Progenitor cell of endocrine pancreas (in vitro differentiated cells): ENCODE measurements at places on chromosomes 5 and 9.

DNA sequence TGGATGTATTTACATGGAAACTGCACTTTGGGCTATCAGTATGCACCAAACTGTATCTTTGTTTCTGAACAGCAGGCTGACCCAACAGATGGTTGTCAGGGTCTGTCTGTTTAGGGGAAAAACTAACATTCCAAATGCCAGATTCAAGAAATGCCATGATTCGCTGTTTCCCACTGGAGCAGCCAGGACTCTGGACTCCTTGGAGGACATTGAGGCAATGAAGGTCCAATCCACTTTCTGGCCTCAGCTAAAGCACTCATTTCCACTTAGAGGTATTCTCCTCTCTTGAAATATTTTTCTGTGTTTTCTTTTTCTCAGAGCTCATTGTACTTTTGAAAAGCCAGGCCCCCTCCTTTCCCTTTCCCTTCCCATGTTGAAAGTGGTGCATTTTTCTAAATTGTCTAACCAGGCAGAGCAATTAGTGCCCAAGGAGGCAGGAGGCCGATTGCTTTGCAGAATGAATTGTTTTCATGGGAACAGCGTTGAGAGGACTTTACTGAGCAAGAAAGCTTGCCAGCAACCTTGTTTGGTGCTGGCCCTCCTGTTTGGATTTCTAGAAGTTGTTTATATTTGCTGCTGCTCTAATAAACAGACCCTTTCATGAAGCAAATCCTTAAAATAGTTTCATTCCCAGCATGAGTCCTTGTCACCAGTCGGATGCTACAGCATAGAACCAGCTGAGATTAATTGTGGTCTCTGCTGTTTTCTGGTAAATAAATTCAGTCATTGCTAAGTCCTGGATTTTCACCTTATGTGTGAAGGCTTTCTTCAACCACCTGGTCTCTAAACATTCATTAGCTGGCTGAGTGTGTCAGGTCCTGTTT lies 132.8 kb upstream of the TAF11L2 start:
- no peak for DNase-seq

- no peak for DNase-seq
These were observed 672.1 kb upstream of the CHD1 start for GRCh38 chr5:99600952-99601351.

DNA sequence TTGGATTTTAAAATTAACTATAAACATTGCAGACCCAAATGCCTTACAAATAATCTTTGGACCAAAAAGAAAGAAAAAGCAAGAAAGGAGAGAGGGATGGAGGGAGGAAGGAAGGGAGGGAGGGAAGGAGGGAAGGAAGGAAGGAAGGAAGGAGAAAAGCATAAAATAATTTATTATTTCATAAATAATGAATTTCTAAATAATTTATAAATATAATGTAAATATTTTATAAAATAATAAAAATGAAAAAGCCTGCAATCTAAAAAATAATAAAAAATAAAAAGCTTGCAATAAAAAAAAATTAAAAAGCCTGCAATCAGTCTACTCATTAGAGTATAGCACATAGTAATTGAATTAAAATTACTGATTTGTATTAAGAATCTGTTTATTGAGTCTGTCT lies 614.3 kb downstream of the ISL1 start:
- DNase-seq = no peak

DNA sequence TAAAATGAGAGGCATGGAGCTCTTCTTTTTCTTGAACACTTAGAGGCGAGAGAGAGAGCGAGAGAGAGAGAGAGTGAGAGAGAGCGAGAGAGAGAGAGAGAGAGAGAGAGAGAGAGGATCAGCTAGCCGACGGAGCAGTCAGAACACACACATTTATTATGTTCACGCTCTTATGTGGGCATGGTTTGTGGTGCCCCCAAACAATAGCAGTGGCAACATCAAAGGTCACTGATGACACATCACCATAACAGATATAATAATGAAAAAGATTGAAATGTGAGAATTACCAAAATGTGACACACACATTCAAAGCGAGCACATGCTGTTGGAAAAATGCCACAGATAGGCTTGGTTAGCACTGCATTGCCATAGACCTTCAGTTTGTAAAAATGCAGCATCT lies 116.1 kb downstream of the KDM4C start:
- no peak for DNase-seq

DNA sequence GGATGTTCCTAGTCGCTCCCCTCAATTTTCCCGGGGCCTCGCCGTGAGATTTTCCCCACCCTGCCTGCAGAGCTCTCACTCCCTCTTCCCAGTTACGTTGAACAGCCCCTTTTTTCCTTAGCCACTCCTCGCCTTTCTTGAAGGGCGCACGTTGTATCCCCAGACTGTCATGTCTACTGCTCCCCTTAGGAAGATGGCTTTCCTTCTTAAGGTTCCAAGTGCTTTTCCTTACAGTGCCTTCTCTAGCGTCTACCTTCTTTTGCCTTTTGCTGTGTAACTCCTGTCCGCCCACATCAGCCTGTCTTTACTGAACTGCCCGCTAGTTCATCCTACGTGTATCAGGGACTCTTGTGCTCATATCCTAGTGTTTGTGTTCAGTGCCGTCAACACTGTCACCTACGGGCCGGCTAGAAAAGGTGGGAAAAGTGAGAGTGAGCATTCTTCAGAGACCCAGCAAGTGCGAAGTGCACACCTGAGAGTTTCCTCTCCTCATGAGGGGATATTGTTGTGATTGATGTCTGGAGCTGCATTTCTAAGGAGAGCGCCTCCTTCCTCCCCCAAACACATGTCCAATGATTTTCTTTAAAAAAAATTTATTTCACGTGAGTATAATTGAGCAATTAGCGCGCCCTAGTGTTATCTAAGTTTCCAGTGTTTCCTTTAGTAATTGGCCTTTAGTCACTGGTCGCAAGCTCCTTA lies 764 bp downstream of the CAMLG start:
- DNase-seq = no peak

GRCh38 chr5:174514325-174514724 lies 210.1 kb upstream of the MSX2 start:
- DNase-seq = no peak

DNA sequence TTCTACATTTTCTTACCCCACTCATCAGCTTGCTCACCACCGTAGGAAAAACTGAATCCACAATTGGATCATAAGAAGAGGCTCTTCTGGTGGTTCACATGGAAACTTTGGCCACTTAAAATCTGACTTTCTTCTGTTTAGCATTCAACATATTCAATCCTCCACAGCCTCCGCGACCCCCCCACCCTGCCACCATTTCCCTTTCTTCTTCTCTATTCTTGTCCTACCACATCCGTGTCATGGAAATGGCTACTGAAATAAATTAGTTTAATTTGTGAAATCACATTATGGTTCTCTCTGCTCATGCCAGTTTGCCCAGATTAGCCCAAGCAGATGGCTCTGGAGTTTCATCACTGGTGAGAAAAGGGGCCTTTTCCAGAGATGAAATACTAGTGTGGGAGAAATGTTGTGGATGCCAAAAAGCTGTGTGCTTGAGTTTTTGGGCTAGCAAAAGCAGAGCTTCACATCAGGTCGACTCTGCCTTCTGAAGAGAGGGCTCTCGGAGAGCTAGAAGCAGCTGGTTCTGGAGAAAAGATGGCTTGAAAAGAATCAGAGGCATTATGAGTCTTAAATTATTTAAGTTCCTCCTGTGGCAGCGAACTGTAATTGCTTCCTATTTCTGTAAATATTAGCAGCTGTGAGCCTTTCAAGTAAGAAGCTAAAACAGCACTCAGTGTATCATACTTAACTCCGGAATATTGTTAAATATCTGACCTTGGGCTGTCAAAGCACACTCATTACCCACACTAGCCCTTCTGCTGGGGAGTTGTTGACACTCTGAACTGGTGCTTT lies 107.1 kb downstream of the MAT2B start:
- no peak for DNase-seq

DNA sequence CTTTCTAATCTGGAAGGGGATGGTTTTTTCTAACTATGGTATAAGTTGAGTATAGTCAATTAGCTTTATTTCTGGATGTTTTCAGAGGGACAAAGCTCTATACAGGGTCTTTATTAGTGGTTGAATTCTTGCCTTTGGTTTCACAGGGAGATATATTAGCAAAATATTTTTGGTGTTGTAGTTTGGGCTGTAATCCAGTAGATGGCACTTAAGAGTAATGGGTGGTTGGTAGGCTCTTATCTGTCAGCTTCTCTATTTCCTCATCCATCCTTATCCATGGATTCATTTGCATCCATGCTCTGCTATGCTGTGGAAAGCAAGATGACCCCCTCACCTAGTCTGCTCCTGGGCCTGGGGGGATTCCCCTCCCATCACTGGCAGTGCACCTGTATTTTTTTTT lies 363.6 kb upstream of the CYLC2 start:
- no peak for DNase-seq
